ENCODE measurements at places on chromosomes 3 and 15. TPM values are rescaled to one million over a fixed set of nuclear protein-coding genes. Genes with fewer than 3 reads are reported as not detected.

Gene TM4SF18
- 13.2 TPM for total RNA-seq

Gene ACKR4
- 2.9 TPM for total RNA-seq

Gene TPRG1
- 2.7 TPM for total RNA-seq

Gene SEMA3G
- 10.4 TPM for total RNA-seq

Gene SLC28A2
- total RNA-seq = not detected

Gene NSMCE3
- 6.0 TPM for total RNA-seq

Gene CCNB2
- 0.86 TPM for total RNA-seq

Gene FBLN2
- 69.7 TPM for total RNA-seq

Gene LMOD3
- 148 TPM for total RNA-seq

Gene GANC
- 15.0 TPM for total RNA-seq

Gene UBA5
- total RNA-seq = 38.8 TPM

Gene INO80
- 9.4 TPM for total RNA-seq

Gene ADAMTS17
- 1.7 TPM for total RNA-seq

Gene VEPH1
- total RNA-seq = not detected

Gene SLC22A14
- total RNA-seq = not detected

Gene GUCA1C
- total RNA-seq = 0.32 TPM

Gene EBLN2
- total RNA-seq = 1.2 TPM

All from Right ventricle myocardium superior (tissue), 1 donor.